GM18507 (cell line): ENCODE measurements at places on chromosomes 2 and 18.

DNA sequence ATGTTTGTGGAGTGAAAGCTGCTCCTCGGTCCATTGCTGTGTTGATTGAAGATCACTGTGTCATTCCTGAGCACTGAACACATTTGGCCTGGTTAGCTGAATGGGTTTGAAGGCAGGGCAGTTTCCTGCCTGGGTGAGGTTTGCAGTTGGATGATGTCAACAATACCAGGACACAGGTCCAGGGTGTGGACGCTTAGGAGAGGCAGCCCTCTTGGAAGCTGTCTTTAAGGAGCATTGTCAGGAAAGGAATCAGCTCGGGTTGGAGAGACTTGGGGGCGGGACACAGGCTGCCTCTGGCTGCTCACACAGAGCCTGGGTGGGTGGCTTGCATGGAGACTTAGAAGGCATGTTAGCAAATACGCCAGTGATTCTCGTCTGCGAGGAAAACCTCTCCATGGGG is 237.7 kb downstream of the SEPTIN10 start:
- DNase-seq, result no peak

GRCh38 chr2:40085786-40086185 is 306.7 kb upstream of the THUMPD2 start:
- no peak for DNase-seq

DNA sequence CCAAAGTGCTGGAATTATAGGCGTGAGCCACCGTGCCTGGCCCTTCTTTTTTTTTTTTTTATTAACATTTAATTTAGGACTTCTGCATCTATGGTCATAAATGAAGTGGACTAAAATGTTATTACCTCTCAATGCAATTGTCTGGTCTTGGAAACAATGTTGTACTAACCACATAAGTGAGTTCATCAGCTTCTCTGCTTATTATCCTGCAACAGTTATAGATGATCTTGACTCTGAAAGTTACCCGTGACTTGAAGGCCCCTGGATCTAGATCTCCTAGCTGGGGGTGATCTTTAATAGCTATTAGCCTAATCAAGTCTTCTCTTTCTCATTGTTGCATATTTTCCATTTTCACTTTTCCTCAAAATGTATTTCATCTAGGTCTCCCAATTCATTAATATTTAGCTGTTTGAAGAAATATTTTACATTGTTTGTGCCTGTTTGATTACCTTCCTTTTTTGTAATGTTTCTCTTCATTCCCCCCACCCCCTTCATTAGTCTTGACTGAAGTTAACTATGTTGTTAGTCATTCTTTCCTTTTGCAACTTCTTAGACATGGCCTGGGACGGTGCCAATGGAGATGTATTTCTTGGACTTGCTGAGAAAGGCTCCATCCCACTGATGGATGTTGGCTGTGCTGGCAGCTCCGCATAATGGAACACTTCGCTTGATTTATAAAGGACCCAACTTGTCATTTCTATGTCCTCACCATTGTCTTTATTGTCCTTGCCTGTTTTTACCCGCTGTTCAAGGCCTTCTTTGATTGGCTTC is 141.6 kb upstream of the RIOK3 start:
- no peak for DNase-seq

DNA sequence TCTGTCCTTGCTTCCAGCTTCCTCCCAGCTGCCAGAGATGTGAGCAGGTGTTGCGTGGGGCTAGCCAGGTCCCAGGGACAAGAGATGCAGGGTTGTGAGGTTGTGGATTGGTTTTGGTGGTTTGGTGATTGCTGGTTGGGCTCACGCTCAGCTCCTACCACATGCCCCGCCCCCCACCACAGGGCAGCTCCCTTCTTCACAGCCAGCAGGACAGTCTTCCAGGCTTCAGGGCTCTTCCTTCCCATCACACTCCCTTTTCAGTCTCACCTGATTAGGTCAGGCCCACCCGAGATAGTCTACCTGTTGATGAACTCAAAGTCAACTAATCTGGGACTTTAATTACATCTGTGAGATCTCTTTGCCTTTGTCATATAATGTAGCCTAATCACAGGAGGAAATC is 52.0 kb upstream of the GLI2 start:
- DNase-seq, result no peak

DNA sequence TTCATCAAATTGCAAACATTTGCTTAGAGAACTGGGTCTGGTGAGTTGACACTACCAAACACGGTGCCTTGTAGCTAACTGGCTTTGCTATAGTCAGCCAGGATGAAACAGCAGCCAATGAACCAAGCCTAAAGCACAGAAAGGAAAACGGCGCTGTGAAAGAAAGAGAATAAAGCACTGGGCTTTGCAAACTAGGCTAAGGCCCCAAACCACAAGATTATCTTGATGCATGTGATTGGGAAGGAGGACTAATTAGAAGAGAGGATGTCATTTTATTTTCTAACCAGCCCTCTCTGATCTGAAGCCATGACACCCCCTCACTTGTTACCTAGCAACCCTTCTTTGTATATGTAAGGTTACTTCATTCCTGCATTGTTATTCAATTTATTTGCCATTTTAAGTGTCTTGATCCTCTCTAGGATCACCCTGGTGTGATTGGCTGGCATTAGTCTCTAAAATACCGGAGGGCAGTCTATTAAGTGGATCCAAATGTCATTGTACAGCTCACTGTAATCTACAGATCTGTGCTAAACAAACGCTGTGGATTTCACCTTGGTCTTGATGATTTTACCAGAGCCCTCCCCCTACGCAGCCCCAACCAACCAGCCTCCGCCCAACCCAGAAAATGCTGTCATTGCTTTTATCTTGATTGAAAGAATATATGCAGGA is 395.4 kb upstream of the ACVR2A start:
- DNase-seq, result no peak

- DNase-seq, result no peak
These were observed 23.1 kb upstream of the DSG3 start for GRCh38 chr18:31424383-31424988.

DNA sequence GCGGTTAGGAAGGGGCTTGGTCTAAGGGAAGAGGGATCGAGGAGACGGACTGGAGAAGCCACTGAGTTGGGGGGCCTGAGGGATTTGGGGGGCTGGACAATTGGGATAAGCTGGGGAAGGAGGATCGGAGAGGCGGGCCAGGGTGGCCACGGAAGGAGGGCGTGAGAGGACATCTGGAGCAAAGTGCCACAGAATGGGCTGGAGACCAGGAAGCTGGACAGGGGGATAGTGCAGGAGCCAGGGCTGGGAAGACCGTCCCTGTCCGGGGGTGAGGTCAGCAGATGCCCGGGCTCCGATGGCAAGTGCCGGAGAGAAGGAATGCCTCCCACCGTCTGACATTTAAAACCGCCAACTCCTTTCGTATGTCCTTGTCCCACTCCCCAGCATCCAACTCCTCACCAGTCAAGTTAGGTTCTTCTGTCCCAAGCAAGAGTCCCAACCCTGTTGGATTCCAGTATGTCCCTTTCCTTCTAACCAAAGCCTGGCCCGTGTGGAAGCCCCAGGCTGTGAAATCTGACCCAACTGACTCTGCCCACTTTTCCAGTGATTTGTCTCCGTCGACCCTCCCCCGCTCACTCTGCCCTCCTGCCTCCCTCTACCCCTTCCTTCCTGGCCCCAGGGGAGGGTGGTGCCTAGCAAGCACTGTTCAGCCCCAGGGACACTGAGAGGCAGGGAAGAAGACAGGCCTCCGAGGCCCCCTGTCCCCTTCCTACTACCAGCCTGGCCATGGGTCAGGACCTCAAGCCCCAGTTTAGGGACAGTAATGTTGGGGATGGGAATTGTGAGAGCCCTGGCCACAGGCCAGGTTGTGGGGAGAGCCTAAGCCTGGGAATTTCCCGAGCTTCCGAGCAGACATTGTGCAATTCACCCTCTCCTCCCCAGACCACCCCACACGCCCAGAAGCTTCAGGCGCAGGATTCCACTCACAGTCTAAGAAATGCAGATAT is 31.5 kb upstream of the TMBIM1 start:
- DNase-seq, result no peak

DNA sequence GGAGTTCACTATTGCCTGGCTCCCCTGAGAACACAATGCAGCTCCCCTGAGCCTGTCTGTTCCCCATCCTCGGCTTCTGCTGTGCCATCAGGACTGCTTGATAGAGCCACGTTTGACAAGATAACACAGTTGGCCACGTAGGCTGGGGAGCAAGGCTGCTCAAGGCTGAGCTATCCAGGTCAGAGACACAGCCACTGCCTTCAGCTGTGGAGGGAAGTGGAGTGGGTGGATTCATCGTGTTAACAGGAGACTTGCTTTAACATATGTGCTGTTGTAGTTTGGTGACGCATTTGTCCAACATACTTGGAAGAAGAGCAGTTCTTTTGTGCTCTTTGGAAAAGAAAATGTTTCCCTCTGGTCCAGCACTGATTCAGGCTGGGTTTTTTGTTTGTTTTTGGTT is 68.8 kb downstream of the WDSUB1 start:
- DNase-seq, result no peak

DNA sequence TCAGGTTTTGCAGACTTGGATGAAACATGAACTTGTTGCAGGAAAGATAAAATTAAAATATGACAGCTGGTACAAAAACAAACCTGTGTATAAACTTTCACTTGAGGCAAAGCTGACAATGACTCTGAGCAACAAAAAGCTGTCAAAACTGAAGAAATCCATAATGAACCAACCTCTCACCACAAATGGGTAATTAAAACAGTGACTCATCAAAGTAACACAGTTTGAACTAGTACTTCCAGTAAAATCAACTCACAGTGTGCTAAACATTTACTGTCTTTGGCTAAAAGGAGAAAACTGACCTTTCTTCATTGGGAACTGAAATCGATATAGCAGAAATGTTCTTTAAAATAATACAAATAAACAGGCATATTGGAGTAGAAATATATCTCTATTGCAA is 209.7 kb downstream of the WDPCP start:
- no peak for DNase-seq

DNA sequence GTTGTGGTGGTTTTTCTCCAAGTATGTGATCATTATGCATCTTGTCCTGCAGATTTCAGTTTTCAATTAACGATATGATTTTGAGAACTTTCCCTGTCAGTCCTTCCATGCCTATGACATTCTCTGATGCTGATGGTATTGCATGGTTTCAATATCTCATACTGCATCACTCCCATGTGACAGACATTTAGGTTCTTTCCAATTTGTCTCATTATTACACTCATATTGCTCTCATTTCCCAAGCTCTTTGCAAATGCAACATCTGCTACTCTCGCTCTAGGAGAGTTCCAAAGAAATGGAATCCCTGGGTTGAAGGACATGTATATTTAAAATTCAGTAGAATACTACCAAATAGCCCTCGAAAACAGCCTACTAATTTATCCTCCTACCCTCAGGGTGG is 125.5 kb downstream of the MARCHF4 start:
- no peak for DNase-seq

GRCh38 chr18:48340560-48340959 is 68.6 kb downstream of the ZBTB7C start:
- no peak for DNase-seq

- DNase-seq, result no peak
These were observed 49.1 kb upstream of the HS6ST1 start for GRCh38 chr2:128367601-128368359.

DNA sequence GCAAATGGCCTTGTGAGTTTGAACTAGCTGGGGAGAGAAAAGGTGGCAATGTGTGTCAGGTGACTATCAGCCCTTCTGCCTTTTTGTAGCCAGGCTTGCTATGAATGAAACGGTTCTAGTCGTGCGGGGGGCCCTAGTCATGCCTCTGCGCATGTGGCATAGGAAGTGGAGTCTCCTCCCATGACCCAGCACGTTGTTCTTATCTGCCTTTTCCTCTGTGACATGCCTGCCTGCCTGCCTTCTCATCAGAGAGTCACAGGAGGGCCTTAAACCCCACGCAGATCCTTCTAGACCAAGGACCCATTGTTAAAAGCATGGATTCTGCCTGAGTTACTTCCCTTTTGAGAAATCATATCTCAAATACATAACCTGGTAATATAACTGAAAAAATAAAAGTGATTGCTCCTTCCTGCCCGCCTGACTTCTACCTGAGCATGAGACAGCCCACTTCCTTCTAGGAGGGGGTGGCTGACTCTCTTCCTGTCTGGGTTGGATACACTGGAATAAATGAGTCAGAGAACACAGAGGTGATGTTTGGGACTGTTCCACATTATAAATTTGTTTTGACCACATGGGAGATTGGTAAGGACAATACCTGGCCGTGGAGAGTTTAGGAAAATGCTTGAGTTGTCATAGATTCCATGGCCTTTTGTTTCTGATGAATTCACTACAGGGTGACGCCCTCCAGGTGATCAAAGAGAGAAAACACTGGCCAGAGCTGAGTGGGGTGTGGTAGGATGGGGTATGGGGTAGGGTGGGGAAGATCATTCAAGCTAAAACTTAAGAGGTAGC is 49.8 kb downstream of the FBLN7 start:
- no peak for DNase-seq

DNA sequence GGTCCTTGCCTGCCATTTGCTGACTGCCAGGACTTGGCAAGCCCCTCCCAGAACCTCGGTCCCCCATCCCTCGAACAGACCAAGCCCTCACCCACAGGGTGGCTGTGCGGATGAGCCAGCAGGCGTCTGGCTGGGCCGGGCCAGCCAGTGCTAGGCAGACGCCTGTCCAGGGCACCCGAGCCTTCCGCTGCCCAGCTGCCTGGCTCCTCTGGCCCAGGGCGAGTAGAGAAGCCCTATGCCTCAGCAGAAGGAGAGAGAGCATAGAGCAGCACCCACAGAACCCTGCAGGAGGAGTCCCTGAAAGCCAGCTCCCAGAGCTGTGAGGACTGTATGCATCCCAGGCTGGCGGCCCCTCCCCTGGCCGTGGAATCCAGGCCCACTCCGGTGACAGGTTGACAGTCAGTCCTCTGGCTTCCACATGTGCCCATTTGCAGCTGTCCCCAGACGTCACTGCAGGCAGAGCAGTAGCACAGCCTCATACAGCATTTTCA is 62.1 kb upstream of the GLI2 start:
- DNase-seq, result no peak

DNA sequence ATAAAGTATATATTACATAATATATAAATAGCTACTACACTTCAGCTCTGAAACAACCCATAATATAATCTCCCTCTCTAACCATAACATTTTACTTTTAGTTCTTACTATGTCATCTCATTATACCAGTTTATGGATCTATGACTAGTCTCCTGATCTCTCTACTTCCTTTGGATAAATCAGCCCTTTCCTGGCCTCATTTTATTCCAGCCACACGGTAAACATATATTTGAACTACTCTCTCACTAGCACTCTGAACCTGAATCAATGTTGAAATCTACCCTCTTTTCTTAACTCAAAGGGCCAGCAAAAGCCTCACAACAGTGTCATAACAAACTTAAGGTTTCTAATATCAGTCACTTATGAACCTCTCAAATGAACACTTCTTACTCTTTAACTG is 62.6 kb downstream of the BAZ2B start:
- no peak for DNase-seq

DNA sequence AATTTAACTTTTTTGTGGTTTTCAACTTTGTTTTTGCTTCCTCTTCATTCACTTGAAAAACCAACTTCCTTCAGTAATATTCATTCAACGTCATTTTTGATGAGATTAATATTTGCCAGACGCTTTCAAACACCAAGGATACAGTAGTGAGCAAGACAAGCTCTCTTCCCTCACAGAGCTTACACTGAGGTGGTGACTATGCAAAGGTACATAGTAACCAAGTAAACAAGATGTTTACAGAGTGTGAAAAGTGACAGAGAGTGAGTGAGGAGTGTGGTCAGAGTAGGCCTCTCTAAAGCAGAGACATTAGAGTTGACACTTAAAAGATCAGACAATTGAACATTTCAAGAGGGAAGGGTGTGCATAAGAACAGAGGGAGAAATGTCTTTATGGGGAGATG is 155.5 kb downstream of the TMEM247 start:
- DNase-seq, result no peak
